ENCODE measurements at places on chromosomes 5 and 9.
A peak's percentile ranks its signal among the peaks of the same experiment; 100 is the strongest.

DNA sequence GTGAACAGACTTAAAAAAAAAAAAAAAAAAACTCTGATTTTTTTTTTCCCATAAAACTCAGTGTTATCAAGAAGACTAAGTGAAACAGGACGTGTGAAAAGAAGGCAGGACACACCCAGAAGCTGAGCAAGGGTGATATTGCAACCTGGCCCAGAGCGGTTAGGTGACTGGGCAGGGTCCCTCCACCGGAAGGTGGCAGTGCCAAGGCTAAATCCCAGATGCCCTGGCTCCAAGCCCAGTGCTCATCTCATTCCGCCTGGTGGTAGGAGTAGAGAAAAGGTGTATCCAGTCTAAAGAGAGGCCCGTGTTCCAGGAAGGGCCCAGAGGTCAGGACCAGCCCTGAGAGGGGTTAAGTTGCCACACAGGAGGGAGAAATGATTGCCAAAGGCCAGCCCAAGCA is 51.5 kb upstream of the SAP30L start:
- no peak for DNase-seq

DNA sequence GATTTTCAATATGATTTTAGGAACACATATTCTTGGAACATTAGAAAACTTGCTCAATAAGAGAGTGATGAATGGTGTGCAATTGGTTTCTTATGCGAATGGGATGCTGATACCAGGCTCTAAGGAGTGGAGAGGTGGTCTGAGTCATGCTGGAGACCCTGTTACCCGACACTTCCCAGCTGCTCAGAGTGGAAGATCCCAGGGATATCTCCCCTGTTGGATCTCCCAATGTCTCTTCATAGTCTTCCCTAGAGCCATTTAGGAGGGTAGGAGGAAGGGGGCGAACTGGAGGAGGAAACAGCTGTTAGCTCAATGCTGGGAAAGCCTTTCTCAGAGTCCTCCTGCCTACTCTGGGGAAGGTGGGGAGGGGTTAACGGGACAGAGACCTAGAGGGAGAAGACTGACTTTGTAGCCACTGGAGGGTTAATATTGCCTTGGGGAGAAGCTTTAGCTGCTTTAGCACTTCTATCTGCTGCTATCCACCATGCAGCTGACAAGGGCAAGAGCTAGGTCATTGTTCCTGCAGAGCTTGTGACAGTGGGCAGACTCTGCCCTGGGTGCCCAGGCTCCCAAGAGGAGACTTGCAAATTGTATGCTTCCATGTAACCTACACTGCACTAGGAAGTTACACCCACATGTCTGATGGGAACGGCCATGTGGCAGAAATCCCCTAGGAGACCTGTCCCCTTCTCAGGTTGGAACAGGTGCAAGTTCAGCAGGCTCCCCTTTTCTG is 301.0 kb downstream of the GADD45G start:
- no peak for DNase-seq

DNA sequence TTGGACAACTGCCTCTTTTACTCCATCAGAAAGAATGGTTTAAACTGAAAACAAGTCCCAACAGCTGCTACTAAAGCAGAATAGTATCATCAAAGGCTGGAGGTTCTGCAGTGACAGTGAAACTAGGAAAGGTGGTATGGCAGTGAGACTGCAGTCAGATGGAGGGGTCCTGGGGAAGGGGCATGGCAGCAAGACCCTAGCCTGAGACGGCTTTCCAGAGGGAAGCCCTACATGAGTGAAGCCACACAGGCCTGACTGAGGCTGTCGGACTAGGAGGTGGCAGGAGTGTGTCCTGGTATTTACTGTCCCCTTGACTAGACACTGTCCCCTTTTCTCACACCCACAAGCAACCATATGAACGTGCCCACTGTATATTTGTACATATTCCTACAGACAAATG is 40.4 kb upstream of the IPPK start:
- no peak for DNase-seq

DNA sequence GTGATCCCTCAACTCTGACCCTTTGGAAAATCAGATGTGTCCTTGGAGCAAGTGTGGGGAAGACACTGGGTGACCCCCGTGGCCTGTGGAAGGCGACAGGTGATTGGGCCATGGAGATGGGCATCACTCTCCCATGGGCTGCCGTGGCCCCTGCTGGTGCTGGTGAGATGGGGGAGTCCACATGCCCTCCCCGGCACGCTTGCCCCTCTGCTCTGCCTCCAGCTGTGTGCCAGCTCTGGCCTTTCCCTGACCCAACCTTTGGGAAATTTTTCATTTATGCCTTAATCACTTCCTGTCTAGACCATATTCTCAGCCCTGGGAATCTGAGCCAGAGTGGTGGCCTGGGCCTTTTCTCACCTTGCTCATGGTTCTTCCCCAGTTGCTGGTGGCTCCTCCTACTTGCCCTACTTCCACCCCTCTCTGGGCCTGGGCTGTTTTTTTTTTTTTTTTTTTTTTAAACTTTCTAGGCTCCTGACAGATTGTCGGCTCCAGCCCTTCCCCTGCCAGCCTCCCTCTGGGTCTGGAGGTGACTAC is 56.6 kb downstream of the RGS3 start:
- DNase-seq = no peak

DNA sequence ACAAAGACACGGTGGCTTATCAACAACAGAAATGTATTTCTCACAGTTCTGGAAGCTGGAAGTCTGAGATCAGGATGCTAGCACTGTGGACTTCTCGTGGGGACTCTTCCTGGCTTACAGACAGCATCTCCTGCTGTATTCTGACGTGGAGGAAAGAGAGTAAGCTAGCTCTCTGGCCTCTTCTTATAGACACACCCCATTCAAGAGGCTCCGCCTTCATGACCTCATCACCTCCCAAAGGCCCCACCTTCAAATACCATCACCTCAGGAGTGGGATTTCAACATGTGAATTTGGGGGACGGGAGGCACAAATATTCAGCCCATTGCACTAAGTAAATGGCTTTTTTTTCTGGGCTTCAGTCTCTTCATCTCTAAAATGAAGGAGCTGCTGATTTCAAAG is 27.6 kb downstream of the KCNMB1 start:
- DNase-seq = no peak

DNA sequence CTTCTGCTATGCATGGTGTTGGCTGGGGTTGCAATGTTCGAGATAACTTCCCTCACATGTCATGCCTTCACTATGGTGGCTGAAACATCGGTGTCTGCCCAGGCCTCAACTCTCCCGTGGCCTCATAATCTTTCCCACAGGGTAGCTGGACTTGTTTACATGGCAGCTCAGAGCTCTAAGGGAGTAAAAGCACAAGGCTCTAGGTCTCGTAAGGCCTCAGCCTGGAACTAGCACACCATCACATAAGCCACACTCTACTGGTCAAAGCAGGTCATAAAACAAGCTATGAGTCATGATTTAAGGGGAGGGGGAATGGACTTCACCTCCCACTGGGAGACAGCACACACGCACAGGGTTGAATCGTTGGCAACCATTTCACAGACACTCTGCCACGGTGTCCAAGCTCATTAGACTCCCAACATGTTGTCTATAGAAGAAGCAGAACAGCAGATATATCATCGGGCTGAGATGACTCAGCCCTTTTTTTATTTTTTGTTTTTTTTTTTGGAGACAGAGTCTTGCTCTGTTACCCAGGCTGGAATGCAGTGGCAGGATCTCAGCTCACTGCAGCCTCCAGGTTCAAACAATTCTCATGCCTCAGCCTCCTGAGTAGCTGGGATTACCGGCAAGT is 66.8 kb upstream of the IL17B start:
- peak; percentile 88 for DNase-seq

GRCh38 chr5:125778791-125779190 is 644.4 kb upstream of the GRAMD2B start:
- no peak for DNase-seq

GRCh38 chr5:159912033-159912800 is 4.1 kb upstream of the ADRA1B start:
- DNase-seq = no peak

DNA sequence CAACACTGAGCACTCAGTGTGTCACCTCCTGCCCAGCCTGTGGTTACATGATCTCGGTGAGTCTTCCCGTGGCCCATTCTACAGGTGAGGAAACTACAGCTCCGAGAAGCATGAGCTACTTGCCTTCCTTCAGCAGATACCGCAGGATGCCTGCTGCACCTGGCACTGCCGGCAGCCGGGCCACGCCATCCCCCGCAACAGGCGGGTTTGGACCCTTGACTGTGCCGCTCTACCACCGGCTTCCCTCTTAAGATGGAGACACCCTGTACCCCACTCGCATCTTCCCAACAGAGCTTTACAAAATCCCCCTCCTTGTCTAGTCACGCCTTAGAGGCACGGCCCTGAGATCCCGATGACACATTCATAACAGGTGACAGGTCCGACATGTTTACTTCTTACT is 74.9 kb upstream of the OTULINL start:
- DNase-seq = no peak
